Renal cortical epithelial cell (primary cell): ENCODE measurements at places on chromosomes 11 and 22.

DNA sequence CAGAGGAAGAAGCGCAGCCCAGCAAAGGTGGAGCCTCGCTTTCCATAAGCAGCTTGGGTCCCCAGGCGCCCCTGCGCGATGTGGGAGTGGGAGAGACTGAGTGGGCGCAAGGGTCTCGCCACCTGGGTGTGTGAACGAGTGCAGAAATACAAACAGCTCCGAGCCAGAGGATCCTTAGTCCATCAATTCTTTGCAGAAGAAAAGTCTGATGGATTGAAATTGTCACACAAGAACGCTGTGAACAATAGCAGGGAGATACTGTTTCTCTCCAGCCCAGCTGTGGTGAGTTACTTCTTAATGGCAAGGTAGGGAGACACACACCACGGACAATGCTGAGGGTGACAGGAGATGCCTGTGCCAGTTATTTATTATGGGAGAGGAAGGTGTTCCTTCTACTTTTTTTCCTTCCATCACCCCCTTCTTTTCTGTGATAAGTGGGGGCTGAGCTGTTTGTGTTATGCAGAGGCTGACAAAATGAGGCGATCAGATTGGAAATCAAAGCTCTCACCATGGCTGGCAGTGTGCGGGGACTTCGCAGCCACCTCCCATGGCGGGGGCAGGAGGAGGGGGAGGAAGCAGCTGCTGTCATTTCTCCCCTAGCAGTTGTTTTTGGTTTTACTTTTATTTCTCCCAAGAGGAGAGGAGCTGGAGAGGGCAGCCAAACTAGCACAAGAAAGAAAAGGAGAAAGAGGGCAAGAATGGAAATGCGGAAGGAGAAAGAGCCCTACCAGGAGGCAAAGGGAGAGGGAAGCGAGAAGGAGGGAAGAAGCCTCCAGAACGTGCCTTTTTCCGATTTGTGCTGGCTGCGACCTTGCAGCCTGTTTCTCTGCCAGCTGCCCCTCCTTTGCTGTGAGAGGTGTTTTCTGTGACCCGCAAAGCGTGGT lies 755.8 kb downstream of the NTM start:
- no peak for DNase-seq

- peak; percentile 72 for DNase-seq
Observed at GRCh38 chr11:34214961-34215805, 109.8 kb downstream of the NAT10 start.

- no peak for DNase-seq
Observed at GRCh38 chr11:8615291-8616032, 21.4 kb upstream of the STK33 start.

- no peak for DNase-seq
Observed at GRCh38 chr22:29331213-29331612, 15.7 kb upstream of the RASL10A start.

DNA sequence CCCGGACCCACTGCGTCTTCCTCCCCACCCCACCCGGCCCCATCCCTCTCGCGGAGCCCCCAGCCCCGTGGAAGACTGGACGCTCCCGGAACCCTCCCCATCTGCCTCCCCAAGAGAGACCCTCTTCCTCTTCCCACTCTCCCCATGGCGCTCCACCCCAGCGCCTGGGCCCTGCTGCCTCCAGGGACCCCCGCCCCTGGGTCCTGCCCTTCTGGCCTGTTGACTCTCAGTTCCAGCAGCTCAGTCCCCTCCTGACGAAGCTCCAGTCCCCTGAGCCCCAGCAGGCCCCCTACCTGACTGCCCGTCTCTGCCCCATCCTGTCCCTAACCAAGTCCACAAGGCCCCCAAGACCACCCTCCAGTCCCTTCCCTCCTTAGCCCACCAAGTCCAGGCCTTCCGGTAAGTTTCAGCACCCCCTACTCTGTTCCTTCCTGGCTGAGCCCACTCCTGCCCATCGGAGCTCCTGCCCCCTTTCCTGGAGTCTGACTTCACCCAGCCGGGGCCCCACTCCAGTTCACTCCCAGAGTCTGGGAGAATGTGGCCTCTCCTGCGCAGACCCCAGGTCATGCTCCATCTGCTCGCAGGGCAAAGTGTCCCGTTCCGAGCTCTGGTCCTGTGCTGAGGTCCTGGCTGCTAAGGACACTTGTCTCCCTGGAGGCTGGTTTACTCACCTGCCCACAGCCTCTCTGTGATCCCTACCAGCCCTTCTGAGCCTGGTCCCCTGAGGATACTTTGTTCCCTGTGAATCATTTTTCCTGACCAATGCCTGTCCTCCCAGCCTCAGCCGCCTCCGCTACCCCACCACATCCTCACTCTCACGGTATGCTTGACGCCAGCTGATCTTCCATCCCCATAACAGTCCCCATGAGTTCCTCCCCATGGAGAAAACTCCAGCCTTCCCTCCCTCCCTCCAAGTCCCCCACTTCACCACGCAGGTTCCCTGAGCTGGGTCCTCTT lies 722 bp downstream of the IFITM10 start:
- peak; percentile 59 for DNase-seq

DNA sequence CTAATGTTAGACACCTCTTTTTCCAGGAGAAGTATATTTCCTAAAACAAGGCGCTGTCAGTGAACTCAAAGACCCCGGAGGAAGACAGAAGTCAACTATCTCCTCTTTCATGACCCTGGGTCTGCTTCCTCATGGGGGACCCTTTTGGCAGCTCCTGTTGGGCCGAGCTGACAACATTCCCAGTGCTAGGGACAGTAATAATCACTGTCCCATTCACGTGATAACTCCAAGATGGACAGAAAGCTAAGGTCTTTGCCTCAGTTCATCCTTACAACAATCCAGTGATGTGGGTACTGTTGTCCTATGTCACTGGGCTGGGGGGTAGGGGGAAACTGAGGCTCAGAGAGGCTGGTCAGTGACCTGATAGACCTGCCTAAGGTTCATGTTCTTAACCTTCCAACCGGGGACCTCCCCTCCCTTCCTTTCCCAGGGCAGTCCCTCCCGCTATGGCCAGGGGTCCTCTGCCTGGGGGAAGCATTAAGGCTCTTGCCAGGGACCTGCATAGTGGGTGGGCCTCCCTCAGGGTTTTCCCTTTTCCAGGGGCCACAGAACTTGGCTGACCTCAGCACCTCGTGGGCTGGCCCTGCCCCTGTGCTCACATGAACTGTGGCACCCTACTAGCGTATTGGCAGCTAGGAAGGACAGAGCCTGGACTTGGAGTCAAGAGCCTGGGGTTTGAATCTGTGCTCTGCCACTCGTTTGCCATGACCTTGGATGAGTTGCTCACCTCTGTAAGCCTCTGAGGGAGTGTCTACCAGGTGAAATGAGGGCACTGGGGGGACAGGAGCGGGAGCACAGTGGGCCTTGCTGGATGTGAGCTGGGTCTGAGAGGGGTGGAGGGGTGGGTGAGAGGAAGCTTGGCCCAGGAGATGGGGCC lies 53.6 kb downstream of the LRRC32 start:
- no peak for DNase-seq

- no peak for DNase-seq
Observed at GRCh38 chr11:64734811-64735724, 8.9 kb downstream of the RASGRP2 start.

DNA sequence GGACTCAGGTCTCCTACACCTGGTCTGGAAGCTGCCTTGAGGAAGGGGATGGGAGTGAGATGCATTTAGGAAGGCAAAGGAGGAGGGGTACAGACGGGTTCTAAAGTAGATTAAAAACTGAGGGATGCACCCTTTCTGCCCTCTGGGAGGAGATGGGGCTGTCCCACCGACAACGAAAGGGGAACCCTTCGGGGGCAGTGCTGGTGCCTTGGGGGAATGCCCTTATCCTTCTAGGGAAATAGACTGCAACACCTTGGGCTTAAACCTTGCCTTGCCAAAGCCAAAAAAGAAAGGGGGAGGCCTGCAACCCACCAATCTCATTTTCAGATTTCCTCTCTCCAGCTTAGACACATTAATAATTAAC lies 89.8 kb downstream of the PLEKHA7 start:
- no peak for DNase-seq

- DNase-seq, result no peak
Observed at GRCh38 chr11:118291477-118292135, 12.9 kb upstream of the CD3E start.

DNA sequence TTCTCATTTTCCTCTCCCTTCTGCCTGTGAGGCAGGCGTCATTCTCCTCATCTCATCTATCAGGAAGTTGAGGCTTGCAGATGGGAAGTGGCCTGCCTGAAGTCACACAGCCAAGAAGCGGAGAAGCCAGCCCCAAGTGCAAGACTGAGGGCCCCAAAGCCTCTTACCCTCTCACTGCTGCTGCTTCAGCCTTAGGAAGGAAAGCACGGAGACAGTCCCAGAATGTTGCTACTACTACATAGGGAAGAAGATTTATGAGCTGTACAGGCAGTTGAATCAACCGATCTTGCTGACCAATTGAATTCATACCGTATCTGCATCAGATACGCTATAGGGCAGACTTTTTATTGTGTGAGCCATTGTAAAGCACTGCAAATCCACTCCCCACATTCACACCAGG lies 89.0 kb downstream of the CWC15 start:
- DNase-seq, result no peak

DNA sequence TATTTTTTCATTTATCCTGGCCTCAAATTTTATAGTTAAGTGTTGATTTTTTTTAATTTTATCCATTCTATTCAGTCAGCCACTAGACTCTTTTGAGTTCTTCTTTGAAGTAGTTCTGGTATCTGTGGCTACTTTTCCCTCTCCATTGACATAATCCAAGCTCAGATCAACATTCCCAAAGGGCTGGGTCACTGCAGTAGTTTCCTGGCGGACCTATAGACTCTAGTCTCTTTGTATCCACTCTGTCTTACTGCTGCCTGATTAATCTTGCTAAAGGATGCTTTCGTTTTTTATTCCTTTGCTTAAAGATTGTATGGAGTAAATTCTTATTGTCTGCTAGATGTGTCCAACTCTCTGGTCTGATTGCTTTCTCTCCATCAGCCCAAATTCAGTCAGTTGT lies 87.6 kb downstream of the UVRAG start:
- DNase-seq, result no peak

GRCh38 chr22:45224988-45225731 lies 15.5 kb downstream of the KIAA0930 start:
- DNase-seq, result no peak

DNA sequence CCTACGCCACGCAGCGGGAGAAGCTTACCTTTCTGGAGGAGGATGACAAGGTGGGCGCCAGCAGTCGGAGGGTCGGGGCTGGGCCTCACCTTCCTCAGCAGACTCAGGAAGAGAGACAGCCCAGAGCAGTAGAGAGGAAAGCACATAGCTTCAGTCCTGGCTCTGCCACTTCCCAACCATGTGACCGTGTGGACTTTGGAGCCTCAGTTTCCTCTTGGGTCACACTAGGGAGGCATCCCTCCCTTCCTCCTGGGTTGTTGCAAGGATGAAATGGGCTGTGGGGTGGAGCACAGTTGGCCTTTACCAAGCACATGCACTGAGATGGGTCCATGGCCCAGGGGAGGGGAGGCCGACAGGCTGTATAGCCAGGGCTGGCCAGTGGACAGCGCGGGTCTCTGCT lies 12.9 kb downstream of the DPP3 start:
- DNase-seq, result no peak

GRCh38 chr11:126585774-126586491 lies 230.4 kb downstream of the ST3GAL4 start:
- peak; percentile 70 for DNase-seq

DNA sequence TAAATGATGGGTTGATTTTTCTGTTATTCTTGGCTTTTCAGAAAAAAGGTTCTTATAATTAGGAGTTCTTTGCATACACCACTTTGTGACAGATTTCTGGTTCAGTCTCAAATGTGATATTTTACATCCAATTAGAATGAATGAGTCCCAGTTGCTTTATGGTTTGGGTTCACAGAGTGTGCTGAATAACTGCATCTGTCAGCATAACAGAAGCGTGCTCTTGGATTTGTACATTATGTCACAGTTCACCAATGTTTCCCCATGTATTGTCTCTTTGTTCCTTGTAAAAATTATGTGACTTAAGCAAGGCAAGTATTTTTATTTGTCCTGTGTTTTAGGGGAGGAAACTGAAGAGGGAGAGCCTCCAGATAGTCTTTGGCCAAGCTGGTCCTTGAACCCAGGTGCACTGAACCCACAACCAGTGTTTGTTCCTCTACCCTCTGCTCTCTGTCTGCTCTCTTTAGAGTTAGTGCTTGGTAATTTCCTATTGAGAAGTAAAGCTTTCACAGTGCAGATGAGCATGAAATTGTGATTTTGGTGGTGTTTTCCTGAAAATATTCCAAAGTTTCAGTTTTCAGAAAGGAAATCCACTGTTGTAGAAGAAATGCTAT lies 107.5 kb downstream of the TBC1D22A start:
- no peak for DNase-seq

DNA sequence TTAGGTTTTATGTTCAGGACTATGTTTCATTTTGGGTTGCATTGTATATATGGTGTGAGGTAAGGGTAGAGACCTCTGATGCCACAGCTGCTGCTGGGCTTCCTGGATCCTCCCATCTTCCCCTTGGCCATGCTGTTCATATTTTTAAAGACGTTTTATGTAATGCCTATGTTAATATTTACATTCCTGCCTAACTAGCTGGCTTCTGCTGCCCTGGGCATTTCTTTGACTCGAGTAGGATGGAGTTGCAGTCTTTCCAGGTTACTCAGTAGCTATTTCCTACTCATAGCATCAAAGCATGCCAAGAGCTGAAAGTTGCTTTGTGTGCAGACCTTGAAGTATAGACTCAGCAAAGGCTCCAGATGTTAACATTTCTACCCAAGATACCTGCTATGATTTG lies 220.5 kb upstream of the CADM1 start:
- DNase-seq, result peak; percentile 18

GRCh38 chr22:50470491-50470890 lies 4.3 kb downstream of the SBF1 start:
- no peak for DNase-seq

GRCh38 chr11:31620434-31620833 lies 110.9 kb downstream of the ELP4 start:
- no peak for DNase-seq

DNA sequence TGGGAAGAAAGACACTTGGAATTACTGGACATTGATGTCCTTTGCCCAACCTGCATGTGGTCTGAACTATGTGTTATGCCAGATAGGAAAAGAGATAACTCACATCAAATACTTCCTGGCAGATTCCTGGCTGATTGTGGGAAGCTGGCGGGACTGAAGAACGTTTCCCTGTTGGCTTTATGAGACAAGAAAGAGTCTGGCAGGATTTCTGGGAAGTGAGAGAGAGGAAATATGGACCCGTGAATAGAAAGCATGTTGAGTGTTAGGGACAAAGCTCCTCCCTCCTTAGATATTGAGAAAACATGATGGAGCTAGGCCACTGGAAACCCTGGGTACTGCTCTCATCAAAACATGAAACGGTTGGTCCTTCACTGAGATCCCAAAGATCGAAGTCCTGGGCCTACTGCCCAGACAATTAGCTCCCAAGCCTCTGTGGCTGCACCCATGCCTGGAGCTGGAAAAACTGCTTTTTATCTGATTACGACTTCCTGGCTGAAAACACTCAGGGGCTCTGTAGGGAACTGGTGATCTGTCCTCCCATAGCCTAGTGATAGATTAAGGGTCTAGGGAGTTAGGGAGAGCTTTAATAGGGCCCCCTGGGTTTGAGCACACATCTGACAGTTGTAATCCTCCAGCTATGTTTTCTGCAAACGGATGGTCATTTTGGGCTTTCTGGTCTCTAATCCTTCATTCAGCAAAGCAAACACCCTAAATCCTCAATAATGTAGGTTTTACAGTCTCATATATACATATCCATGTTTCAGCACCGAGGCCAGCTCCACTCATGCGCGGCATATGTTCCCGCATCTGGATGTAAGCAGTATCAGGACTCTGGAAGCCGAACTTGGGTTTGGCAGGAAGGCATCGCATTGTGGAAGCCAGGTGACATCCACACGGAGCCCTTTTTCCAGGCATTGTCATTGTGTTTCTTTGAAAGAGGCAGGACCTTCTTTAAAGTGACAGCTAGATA lies 6.1 kb upstream of the B3GAT1 start:
- peak; percentile 9 for DNase-seq

- peak; percentile 71 for DNase-seq
Observed at GRCh38 chr11:111538407-111539114, 2.0 kb upstream of the LAYN start.
